A549 treated with GW870086 at 1 μM for 4 hours (cell line): ENCODE measurements at places on chromosomes 2 and 18. TPM values are rescaled to one million over a fixed set of nuclear protein-coding genes. Genes with fewer than 3 reads are reported as not detected.

The CFAP65 gene
- 0.14 to 0.21 TPM (median 0.18 TPM) in 4 of 5 replicates, not detected in the other for total RNA-seq

The DCC gene
- not detected in 5 replicates for total RNA-seq

The FOXD4L1 gene
- total RNA-seq: 0.24 to 0.56 TPM (median 0.30 TPM) in 5 replicates

The HOXD8 gene
- total RNA-seq: 4.4 to 6.2 TPM (median 4.8 TPM) in 5 replicates

The SLC9A4 gene
- not detected in 5 replicates for total RNA-seq

The XDH gene
- total RNA-seq: 1.0 to 1.3 TPM (median 1.1 TPM) in 5 replicates

The IL36A gene
- total RNA-seq: not detected in 5 replicates

The RAX gene
- not detected in 5 replicates for total RNA-seq

The HJURP gene
- total RNA-seq: 58.2 to 64.5 TPM (median 61.4 TPM) in 5 replicates

The OLA1 gene
- total RNA-seq: 120 to 133 TPM (median 126 TPM) in 5 replicates

The CHAC2 gene
- total RNA-seq: 11.2 to 14.9 TPM (median 12.0 TPM) in 5 replicates

The QPCT gene
- 20.7 to 24.1 TPM (median 21.2 TPM) in 5 replicates for total RNA-seq

The LOXL3 gene
- 0.21 to 0.64 TPM (median 0.37 TPM) in 5 replicates for total RNA-seq

The ALMS1 gene
- total RNA-seq: 7.8 to 10.3 TPM (median 8.0 TPM) in 5 replicates

The ACVR1C gene
- total RNA-seq: 0.03 to 0.05 TPM in 2 of 5 replicates, not detected in the others

The NGEF gene
- total RNA-seq: 14.5 to 19.4 TPM (median 18.1 TPM) in 5 replicates

The INHBB gene
- total RNA-seq: 20.3 to 31.5 TPM (median 23.1 TPM) in 5 replicates

The LONRF2 gene
- total RNA-seq: 1.8 to 3.5 TPM (median 2.7 TPM) in 5 replicates

The PDCD1 gene
- total RNA-seq: not detected in 5 replicates

The KRTCAP3 gene
- 0.39 to 0.90 TPM (median 0.85 TPM) in 5 replicates for total RNA-seq

The SMAD2 gene
- 54.4 to 65.5 TPM (median 62.5 TPM) in 5 replicates for total RNA-seq

The ATRAID gene
- total RNA-seq: 214 to 222 TPM (median 218 TPM) in 5 replicates

The KLHL41 gene
- total RNA-seq: 0.08 to 0.17 TPM (median 0.11 TPM) in 4 of 5 replicates, not detected in the other

The OTX1 gene
- total RNA-seq: 1.8 to 4.3 TPM (median 3.8 TPM) in 5 replicates

The ZNF385B gene
- 0.15 to 0.18 TPM (median 0.17 TPM) in 3 of 5 replicates, not detected in the others for total RNA-seq

The CABYR gene
- total RNA-seq: 12.4 to 16.9 TPM (median 13.0 TPM) in 5 replicates

The DNAH6 gene
- 0.03 to 0.10 TPM (median 0.07 TPM) in 4 of 5 replicates, not detected in the other for total RNA-seq

The FIGN gene
- 1.5 to 2.2 TPM (median 2.0 TPM) in 5 replicates for total RNA-seq

The TUBA4A gene
- 273 to 385 TPM (median 299 TPM) in 5 replicates for total RNA-seq

The DES gene
- total RNA-seq: 0.27 to 0.84 TPM (median 0.43 TPM) in 5 replicates

The UPP2 gene
- not detected in 5 replicates for total RNA-seq

The DSC1 gene
- total RNA-seq: not detected in 5 replicates

The COL4A3 gene
- 0.50 to 1.2 TPM (median 0.59 TPM) in 5 replicates for total RNA-seq

The EML6 gene
- total RNA-seq: 1.2 to 2.5 TPM (median 1.8 TPM) in 5 replicates

The COL6A3 gene
- 0.08 to 0.23 TPM (median 0.14 TPM) in 5 replicates for total RNA-seq

The RNMT gene
- 17.1 to 19.7 TPM (median 17.7 TPM) in 5 replicates for total RNA-seq

The CNTNAP5 gene
- total RNA-seq: not detected in 5 replicates

The SNED1 gene
- total RNA-seq: 0.79 to 2.5 TPM (median 1.2 TPM) in 5 replicates

The RNF125 gene
- total RNA-seq: 0.19 to 0.42 TPM (median 0.31 TPM) in 5 replicates

The GAD1 gene
- 0.38 to 0.71 TPM (median 0.53 TPM) in 5 replicates for total RNA-seq

The ZFAND2B gene
- 16.4 to 22.1 TPM (median 21.8 TPM) in 5 replicates for total RNA-seq

The SLC5A7 gene
- total RNA-seq: not detected in 5 replicates

The PDE11A gene
- 0.27 to 0.67 TPM (median 0.49 TPM) in 5 replicates for total RNA-seq

The GULP1 gene
- total RNA-seq: 27.3 to 36.7 TPM (median 29.4 TPM) in 5 replicates

The FARP2 gene
- total RNA-seq: 20.7 to 33.5 TPM (median 30.9 TPM) in 5 replicates

The SEPTIN10 gene
- total RNA-seq: 28.9 to 46.6 TPM (median 45.1 TPM) in 5 replicates

The DSC3 gene
- 1.2 to 1.7 TPM (median 1.5 TPM) in 5 replicates for total RNA-seq

The ACTG2 gene
- total RNA-seq: 0.29 to 0.47 TPM (median 0.37 TPM) in 4 of 5 replicates, not detected in the other

The TEX51 gene
- total RNA-seq: not detected in 5 replicates

The GYPC gene
- not detected in 5 replicates for total RNA-seq

The TMEM17 gene
- 4.3 to 5.2 TPM (median 4.6 TPM) in 5 replicates for total RNA-seq

The LRRTM1 gene
- total RNA-seq: not detected in 5 replicates

The PKDCC gene
- total RNA-seq: 17.2 to 22.3 TPM (median 20.3 TPM) in 5 replicates

The PREPL gene
- 18.5 to 25.3 TPM (median 21.8 TPM) in 5 replicates for total RNA-seq

The RTN4 gene
- 411 to 527 TPM (median 509 TPM) in 5 replicates for total RNA-seq

The TMEM247 gene
- not detected in 5 replicates for total RNA-seq

The DUSP2 gene
- total RNA-seq: 0.21 to 0.49 TPM (median 0.38 TPM) in 5 replicates
